ENCODE measurements at places on chromosomes 11 and 22.

DNA sequence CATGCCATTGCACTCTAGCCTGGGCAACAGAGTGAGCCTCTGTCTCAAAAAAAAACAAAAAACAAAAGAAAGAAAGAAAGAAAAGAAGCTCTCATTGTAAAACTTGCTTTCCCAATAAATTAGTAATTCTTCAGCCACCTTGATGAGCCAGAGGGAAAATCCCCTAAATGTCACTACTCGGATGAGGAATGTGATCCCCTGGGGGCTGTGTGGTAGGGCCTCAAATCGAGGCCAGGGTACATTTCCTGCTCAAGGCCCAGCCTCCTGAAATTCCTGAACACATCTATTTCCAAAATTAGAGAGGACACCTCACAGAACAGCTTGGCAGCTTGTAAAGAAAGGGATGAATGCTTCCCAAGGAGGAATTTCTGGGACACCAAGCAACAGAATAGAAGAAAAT is 147.1 kb upstream of the SESN3 start:
- no peak for DNase-seq

- DNase-seq = no peak
These were observed 108.4 kb downstream of the FAT3 start for GRCh38 chr11:92332986-92333385.

- no peak for DNase-seq
These were observed 2.4 kb downstream of the SMARCB1 start for GRCh38 chr22:23789121-23789520.

- no peak for DNase-seq
These were observed 79.5 kb downstream of the TIMP3 start for GRCh38 chr22:32880893-32881596.

- DNase-seq = no peak
These were observed 104.4 kb upstream of the PLET1 start for GRCh38 chr11:112364962-112365481.

DNA sequence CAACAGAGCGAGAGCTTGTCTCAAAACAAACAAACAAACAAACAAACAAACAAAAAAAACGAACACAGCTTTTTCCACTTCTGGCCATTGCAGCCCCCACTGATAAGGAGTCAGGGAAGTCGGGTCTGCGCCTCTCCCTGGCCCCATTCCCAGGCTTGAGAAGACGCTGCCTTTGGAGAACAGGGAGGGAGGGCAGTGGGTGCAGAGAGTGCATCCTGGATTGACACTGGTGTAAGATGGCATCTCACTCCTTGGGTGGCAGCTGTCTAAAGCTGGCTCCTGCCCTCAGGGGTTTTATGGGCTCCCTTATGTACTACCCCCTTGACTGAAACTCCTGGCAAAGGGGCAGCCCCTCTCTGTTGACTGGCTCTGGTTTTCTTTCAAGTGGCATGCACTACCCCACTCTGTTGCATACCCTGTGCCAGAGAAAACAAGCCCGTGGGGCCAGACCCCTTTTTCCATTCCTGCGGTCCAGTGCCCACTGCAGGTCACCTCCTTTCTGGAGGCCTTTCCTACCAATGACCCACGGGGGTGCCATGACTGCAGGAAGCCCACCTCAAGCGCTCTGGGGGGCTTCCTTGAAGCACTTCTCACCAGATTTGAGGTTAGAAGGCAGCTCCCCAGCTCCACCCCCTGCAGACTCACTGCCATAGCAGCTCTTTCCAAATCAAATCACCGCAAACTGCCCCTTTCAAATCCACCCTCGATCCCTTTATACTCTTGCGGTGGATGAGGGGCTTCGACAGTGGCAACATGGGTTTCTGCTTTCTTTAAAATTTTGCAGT is 12.7 kb downstream of the DRAP1 start:
- DNase-seq = no peak

- DNase-seq = no peak
These were observed 148.4 kb downstream of the ME3 start for GRCh38 chr11:86523738-86524619.

GRCh38 chr11:92845805-92846204 is 123.6 kb upstream of the MTNR1B start:
- no peak for DNase-seq

DNA sequence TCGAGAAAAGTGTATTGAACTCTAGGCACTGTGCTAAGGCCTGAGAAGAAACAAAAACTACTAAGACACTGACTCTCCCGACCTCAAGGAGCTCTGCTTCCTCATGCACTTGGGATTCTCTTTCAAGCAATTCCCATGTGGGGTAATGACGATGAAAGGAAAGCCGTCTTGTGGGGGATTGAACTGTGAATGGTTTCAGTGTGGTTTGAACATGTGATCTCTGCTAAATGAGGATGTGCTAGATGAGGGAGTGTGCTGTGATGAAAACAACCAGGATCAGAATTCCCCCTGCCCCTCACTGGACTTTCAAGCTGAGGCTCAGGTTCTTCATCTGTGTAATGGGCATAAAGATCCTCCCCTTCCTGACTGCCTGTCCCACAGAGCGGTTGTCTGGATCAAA is 74.9 kb downstream of the DEPDC5 start:
- DNase-seq = no peak

DNA sequence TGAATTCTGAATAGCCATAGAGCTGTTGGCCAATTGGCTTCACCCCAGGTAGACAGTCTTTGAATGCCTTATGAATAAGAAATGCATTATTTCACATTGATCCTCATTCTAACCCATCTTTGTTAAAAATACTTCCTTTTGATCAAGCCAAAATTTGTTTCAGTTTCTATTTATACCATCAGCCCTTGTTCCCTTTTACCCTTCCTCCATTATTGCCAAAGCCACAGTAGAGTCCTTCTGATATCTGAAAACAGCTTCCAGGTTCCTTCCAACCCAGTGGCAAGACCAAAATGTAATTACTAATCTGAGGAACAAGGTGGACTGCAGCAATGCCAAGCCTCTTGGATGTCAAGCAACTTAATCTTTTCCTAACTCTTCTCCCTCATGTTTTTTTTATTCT is 458.8 kb downstream of the BUD13 start:
- no peak for DNase-seq

DNA sequence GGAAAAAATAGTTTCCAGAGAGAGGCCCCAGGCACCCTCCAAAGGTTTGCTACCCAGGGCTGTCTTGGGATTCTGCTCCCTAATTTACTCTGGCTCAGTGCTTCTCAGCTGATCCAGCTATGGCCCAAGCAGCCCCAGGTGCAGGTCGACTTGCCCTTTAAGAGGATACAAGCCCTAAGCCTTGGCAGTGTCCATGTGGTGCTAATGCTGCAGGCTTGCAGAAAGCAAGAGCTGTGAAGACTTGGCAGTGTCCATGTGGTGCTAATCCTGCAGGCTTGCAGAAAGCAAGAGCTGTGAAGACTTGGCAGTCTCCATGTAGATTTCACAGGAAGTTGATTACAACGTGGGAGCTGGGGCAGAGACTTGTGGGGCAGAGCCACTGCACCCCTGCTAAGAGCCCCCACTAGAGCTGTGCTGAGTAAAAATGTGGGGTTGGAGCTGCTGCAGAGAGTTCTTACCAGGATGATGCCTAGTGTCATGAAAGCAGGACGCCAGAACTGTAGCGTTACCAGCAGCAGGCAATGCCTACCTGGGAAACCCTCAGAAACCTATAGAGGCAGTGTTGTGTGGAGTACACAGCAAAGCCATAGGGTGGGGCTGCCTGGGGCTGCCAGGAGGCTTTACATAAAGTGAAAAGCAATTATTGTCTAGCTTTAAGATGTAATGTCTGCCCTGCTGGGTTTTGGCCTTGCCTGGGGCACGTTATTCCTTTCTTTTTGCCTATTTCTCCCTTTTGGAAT is 16.1 kb upstream of the OR52K1 start:
- DNase-seq = no peak

GRCh38 chr11:39011797-39012196 is 2413.8 kb upstream of the RAG2 start:
- DNase-seq = no peak

- DNase-seq = no peak
These were observed 7.0 kb downstream of the EXPH5 start for GRCh38 chr11:108586600-108586999.

- peak; percentile 43 for DNase-seq
These were observed 11.2 kb upstream of the IGLL1 start for GRCh38 chr22:23591201-23591791.

GRCh38 chr22:21765909-21766529 is 30.4 kb upstream of the YPEL1 start:
- no peak for DNase-seq

DNA sequence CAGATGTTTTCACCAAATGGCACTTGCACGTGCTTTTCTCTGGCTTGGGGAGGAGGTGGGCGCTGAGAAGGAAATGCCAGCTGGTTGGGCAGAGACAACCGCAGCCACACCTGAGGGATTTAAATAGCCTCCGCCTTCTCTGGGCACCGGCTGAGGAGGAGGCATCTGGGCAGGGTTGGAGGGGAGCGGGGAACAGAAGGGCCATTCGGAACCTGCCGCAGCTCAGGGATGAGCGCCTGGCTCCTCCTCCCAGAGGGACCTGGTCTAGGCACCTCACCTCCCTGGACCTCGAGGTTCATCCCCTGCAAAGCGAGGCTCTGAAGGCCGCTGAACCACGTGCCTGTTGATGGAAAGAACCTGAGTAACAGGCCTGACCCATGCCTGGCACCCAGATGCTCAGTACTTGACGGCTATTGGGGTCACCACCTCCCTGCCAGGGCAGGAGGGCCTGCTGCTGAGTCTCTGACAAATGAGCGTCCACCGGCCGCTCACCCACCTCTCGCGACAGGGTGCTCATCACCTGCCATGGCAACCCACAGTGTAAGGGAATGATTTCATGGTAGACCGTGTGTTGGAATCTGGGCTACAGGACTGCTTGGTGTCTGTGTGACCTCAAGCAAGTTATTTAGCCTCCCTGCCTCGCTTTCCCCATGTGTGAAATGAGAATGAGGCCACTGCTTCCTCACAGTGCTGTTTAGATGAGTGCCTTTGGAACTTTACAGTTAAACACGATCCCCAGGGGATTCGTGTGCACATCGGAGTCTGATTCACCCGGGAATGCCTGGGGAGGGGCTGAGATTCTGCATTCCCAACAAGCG is 2.0 kb upstream of the KDELR3 start:
- DNase-seq = no peak

DNA sequence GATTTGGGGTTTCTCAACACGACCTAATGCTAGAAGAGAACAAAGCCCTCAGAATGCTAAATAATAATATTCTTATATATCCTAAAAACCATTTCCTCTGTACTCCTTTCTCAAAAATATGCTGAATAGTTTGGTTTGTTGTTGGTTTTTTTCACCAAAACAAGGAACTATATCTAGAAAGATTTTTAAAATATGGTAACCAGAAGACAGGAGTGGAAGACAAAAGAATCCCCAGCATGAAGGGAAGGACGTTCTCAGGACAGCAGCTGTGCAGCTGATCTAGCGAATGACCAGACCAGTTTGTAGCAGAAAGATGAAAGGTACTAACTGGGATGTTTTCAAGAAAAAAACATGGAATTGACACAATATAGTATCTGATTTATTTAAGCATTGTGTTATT is 19.3 kb downstream of the FEZ1 start:
- no peak for DNase-seq

DNA sequence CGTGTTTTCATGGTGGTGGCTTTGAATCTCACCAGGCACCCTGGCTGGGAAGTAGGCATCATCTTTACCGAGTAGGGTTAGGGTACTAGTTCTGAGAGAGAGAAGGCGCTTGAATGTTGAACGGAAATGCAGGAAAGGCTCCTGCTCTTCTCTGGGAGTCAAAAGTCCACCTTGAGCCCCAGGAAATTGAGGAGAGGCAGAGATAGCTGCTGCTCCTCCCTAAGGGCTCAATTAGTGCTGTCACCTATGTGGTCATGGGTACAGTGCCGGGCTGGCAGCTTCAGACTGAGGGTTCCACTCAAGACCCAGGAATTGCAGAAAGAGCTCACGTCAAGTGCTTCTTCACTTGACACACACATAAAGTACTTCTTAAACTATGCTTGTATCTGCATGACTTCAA is 1.7 kb downstream of the CCDC157 start:
- DNase-seq = no peak

DNA sequence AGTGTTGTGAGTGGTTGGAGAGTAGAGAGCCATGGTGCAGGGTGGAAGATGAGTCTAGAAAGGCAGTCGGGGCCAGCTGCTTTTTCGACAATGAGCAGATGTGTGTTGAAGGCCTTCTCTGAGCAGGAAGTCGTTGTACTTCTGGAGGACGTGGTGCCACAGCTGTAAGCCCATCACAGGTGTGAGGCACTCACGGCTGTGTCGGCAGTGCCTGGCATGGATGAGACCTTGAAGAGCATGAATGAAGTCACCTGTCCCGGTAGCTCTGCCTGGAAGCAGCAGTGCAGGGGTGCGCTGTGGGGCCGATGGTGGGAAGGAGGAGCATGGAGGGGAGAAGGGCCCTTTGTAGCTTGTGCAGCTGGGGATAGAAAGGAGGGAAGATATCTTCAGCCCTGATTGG is 165.2 kb downstream of the PKNOX2 start:
- DNase-seq = no peak

DNA sequence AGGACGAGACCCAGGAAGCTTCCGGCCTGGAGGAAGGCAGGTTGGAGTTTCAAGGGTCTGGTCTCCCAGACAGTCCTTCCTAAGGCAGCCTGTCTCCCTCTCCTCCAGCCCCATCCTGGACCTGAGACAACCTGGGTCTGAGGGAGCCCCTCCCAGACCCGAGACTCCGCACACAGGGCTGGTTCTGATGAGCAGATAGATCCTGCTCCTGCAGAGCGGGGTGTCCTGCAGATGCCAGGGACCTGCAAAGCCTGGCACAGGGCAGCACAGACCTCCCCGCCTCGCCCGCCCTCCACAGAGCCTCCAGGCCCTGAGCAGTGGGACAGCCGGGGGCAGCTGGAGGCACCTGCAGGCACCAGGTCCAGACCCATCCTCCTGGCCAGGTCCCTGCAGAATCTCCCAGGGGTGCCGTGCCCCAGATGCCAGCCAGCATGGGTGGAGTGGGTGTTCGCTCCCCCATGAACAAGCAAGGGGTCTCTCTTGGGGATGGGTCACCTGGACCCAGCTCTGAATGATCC is 7.8 kb downstream of the PIM3 start:
- DNase-seq = no peak

DNA sequence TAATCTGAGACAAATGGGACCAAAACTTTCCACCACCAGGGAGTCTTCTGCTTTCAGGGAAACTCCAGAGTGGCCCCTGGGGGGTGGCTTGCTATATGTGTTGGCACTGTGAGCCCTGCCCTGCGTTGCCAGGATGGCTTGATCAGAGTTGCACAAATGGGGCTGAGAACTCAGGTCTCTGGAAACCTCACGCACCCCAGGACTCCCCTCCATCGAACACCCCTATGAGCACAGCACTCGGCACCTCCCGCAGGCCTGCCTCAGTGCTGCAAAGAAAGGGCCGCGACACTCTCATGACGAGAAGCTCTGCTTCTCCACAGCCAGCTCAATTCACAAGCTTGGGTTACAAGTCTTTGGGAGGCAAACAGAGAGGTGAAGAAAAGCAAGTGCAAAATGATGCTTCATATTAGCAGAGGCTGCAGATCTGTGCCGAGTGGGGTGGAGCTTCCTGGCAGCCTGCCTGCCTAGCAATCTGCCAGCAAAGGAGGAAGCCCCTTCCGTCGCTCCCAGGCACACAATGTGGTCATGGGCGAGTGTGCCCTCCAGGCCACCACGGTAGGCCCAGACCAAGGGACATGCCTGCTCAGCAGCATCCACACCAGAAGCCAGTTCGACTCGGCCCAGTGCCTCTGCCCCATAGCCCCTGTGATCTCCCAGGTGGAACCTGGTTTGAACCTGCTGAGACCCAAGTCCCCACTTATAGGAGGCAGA is 55.7 kb downstream of the MYH9 start:
- DNase-seq = no peak
